Uterus (tissue), 4 donors: ENCODE measurements at places on chromosomes 2 and 18. TPM values are rescaled to one million over a fixed set of nuclear protein-coding genes. Genes with fewer than 3 reads are reported as not detected.

GRCh38 chr2:224359569-224359968 lies 42.3 kb downstream of the FAM124B start:
- DNase-seq: no peak

- DNase-seq: no peak
Measured at GRCh38 chr18:56202678-56203077, 435.7 kb downstream of the TXNL1 start.

GRCh38 chr2:34291076-34291475 lies 692.0 kb upstream of the FAM98A start:
- no peak for DNase-seq

DNA sequence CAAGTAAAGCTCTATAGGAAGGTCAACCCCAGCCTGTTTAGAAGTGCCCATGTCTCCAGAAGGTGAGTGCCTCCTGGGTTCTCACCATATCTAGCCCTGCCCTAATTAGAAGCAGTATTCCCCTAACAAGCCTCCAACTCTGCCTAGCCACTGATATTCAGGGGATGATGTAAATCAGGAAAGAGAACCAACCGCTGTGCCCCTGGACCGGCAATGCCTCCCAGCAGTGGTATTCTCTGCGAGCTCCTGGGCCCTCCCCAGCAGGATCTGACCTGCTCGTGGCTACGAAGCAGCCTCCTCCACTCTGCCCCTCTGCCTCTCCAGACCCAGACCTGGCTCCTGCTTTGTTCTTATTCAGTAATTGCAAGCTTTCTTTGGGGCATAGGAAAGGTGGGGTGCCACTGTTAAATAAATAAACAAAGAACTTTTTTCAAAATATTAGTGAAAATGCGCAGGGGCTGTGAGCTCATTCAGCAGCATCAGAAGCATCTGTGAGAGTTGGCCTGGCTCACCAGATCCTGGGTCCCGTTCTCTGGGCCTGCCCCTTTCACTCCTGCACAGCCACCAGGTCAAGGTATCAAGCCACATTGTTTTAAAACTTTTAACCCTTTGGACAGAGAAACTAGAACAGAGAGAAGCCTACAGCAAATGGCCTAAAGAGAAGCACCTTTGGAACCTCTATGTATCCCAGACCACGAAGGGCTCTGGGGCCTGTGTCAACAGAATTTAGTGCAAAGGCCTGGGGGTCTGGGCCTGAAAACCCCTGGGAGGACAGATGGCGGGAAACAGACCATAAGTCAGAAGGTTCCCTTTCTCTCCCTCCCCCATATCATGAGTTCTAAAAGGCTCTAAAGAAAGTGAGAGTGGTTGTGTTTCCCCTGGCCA lies 11.9 kb downstream of the MREG start:
- DNase-seq: no peak

GRCh38 chr2:186130748-186131641 lies 355.1 kb upstream of the ZC3H15 start:
- no peak for DNase-seq

- DNase-seq: no peak
Measured at GRCh38 chr18:5315838-5316237, 20.3 kb upstream of the ZBTB14 start.

- no peak for DNase-seq
Measured at GRCh38 chr2:218867900-218868299, 8.3 kb downstream of the WNT6 start.

DNA sequence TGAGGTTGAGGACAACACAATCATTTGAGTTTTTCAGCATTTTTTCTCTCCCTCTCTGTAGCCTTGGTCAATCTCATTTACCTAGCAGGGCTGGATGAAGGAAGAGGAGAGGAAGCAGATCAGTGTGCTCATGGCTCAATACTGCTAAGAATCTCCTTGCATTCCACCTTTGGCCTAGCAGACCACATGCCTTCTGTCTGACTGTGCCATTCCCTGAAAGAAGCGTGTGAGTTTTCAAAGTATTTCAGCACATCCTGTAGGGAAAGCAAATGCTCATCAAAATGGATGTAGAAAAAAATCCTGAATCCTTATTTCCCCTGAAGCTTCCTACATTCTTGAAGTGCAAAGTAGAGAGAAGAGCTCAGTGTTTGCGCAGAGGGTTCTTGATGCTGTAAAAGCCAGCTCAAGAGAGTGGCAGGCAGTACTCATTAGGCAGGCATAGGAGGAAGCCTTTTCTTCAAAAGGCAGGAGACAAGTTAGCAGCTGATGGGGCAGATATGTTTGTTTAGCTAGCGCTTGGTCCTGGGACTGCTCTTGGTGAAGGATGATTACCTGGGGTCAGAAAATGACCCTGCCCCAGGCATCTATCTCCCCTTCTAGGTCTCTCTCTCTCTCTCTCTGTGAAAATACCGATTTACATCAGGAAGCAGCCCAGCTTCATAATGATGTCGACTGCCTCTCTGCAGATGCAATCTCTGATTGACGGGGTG lies 14.4 kb upstream of the PIK3C3 start:
- DNase-seq: no peak

- DNase-seq: no peak
Measured at GRCh38 chr2:150812664-150813367, 325.3 kb upstream of the RND3 start.

Gene IL1B
- total RNA-seq: not detected

Gene METTL4
- total RNA-seq: 6.7 TPM

Gene ZBTB7C
- 1.0 TPM for total RNA-seq

Gene ADAM23
- total RNA-seq: 3.6 TPM
